ENCODE measurements at places on chromosomes 2 and 18.

- no peak for DNase-seq
These were observed 50.3 kb downstream of the ZBTB7C start for GRCh38 chr18:48358868-48359267.

- peak; percentile 30 for DNase-seq
These were observed 144.3 kb downstream of the MTCL1 start for GRCh38 chr18:8849696-8850095.

DNA sequence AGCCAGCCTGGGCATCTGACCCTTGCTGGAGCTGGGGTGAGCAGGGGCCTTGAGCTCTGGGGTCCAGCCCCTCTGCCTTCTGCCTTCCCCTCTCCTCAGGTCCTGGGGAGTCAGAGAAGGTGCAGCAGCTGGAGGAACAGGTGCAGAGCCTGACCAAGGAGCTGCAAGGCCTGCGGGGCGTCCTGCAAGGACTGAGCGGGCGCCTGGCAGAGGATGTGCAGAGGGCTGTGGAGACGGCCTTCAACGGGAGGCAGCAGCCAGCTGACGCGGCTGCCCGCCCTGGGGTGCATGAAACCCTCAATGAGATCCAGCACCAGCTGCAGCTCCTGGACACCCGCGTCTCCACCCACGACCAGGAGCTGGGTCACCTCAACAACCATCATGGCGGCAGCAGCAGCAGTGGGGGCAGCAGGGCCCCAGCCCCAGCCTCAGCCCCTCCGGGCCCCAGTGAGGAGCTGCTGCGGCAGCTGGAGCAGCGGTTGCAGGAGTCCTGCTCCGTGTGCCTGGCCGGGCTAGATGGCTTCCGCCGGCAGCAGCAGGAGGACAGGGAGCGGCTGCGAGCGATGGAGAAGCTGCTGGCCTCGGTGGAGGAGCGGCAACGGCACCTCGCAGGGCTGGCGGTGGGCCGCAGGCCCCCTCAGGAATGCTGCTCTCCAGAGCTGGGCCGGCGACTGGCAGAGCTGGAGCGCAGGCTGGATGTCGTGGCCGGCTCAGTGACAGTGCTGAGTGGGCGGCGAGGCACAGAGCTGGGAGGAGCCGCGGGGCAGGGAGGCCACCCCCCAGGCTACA, 3.8 kb downstream of the EMILIN1 start:
- no peak for DNase-seq

GRCh38 chr2:47651296-47651695, 131.6 kb upstream of the MSH6 start:
- DNase-seq = no peak

GRCh38 chr2:32553829-32554432, 73.9 kb upstream of the TTC27 start:
- peak; percentile 22 for DNase-seq

- DNase-seq = peak; percentile 48
These were observed 331.0 kb downstream of the METTL4 start for GRCh38 chr18:2240311-2240705.

DNA sequence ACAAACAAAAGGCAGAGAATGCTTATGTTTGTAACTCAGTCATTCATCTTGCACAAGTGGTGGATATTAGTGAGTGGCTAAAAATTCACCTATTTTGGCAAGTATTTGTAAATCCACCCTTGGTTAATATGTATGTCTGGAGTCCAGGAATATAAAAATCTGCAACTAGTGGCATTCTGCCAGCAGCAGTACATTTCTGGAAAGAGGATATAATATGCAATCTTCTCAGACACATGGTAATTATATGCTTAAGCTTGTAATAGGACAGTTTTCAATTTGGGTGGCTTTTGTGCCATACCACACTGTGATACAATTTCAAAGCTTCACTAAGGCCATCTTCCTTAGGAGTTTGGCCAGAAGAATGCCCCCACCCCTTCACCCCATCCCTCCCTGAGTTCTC, 693.3 kb downstream of the MBD2 start:
- no peak for DNase-seq

- no peak for DNase-seq
These were observed 70.7 kb downstream of the LIPG start for GRCh38 chr18:49632588-49632987.

- DNase-seq = no peak
These were observed 293.8 kb upstream of the SLC14A2 start for GRCh38 chr18:45321520-45321919.

GRCh38 chr2:53670331-53670730, 97.3 kb upstream of the CHAC2 start:
- DNase-seq = no peak

GRCh38 chr18:37452682-37453385, 112.8 kb downstream of the CELF4 start:
- DNase-seq = peak; percentile 36

- DNase-seq = no peak
These were observed at the start of gene SEMA4C for GRCh38 chr2:96869822-96870625. Gene SEMA4C, minus strand, starts transcription at chr2:96870080. Its CDS starts 2,194 bp downstream, at chr2:96867886.

GRCh38 chr2:168002021-168002553, 245.3 kb downstream of the STK39 start:
- peak; percentile 56 for DNase-seq

DNA sequence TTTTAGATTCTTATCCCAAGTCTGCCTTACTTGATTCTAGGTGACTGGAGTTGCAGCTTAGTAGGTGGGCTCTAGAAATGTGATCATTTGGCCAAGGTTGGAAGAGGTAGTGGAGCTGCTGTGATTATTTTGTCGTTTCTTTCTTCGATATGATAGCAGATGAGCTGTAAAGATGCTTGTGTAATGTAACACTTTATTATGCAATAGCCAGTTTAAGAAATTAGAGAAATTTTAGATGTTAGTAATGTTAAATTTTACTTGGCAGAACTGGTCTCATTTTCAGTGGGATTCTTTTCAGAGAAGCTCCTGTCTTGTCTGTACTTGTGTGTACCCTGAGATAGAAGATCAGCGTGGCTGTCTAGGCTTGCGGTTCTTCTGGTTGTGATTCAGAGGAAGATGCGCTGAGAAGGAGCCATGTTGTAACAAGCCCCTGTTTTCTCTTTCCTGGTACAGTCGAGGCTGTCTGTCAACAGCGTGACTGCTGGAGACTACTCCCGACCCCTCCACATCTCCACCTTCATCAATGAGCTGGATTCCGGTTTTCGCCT, 9.3 kb downstream of the TSN start:
- no peak for DNase-seq

- DNase-seq = no peak
These were observed 257.7 kb upstream of the COPS8 start for GRCh38 chr2:236827997-236828396.

- DNase-seq = no peak
These were observed 145.0 kb downstream of the EVA1A start for GRCh38 chr2:75415731-75416130.

DNA sequence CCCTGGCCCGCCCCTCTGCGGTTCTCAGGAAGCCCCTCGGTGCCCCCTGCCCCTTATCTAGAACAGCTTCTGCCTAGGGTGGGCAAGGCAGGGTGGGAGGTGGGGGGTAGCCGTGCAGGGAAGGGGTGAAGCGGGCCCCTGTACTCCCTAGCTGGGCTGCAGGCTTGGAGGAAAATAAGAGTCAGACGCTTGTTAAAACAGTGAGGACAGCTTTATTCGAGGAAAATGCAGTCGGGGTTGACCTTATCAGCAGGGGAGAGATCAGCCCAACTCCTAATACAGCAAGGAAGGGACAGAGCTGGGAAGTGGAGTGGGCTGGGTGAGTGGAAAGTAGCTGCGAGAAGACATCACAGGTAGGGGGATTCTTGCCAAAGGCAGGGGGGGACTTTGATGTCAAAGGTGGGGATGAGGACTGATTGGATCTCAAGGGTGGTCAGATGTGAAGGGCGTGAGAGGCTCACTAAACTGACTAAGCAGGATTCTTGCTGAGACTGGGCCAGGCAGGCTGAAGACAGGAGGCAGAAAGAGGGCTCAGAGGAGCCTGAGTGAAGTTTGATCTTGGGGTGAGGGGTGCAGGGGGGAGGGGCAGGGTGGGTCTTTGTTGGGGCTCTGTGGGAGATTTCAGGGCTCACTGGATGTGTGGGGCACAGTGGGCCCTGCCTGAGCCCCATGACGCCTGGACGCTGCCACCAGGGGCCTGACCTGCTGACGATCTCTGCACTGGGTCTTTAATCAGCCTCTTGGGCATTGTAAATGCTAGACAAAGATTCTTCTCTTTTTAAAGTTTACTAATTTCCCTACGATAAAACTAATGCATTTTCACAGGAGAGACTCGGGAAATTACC, 29.9 kb downstream of the HPCAL1 start:
- DNase-seq = no peak

DNA sequence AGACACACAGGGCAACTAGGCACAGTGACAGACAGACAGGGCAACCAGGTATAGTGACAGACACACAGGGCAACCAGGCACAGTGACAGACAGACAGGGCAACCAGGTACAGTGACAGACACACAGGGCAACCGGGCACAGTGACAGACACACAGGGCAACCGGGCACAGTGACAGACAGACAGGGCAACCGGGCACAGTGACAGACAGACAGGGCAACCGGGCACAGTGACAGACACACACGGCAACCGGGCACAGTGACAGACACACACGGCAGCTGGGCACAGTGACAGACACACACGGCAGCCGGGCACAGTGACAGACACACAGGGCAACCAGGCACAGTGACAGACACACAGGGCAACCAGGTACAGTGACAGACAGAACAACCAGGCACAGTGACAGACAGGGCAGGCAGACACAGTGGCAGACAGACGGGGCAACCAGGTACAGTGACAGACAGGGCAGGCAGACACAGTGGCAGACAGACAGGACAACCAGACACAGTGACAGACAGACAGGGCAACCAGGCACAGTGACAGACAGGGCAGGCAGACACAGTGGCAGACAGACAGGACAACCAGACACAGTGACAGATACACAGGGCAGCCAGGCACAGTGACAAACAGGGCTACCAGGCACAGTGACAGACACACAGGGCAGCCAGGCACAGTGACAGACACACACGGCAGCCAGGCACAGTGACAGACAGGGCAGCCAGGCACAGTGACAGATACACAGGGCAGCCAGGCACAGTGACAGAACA, 64.7 kb upstream of the RAB6C start:
- DNase-seq = no peak

GRCh38 chr2:174002679-174003078, 37.5 kb upstream of the SP3 start:
- no peak for DNase-seq

GRCh38 chr2:175792199-175792598, 209.9 kb downstream of the LNPK start:
- DNase-seq = no peak

GRCh38 chr18:25121442-25121841, 230.5 kb downstream of the ZNF521 start:
- no peak for DNase-seq

DNA sequence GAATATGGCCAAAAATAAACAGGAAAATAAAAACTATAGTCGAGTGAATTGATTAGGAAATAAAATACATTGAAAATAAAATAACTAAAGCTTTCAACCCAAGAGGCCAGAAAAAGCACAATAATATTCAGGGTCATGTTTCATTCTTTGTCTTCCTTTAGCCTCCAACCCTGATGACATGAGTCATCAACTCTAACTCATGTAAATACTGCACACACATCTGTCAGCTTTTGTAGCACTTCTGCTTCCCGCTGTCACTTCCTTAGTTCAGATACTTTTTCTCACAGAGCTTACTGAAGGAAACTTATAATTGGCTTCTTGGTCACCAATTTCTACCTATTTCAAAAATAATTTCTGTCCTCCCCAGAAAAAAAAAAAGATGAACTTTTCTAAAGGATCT, 112.8 kb downstream of the UPP2 start:
- DNase-seq = peak; percentile 31

- DNase-seq = peak; percentile 20
These were observed 183.4 kb downstream of the MYO3B start for GRCh38 chr2:170361090-170361936.

GRCh38 chr2:65863713-65864112, 431.3 kb upstream of the SPRED2 start:
- DNase-seq = no peak

DNA sequence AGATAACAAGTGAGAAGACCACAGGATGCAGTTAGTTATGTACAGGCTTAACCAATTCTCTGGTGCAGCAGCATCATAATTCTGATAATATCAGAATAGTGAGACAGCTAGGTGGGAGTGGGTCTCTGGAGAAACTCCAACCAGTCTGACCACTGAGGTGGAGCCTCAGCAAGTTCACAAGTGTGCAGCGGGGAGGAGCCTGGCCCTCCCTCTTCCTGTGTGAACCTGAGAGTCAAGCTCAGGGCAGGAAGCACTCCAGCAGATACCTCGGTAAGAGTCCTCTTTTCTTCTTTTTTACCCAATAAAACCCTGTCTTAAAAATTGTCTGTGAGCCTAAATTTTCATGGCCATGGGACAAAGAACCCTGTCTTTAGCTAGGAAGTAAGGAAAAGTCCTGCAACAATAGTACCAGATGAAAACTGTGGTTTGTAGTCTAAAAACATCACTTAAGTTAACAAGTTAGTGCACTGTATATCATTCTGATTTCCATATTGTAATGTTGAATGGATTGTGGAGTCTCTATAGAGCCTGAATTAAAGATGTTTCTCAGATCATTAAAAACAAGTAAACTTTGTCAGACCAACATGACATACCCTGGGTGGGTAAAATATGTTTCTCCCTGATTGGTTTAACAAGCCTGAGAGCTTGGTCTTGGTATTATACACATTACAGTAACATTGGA, 370.8 kb downstream of the TMEM182 start:
- no peak for DNase-seq

DNA sequence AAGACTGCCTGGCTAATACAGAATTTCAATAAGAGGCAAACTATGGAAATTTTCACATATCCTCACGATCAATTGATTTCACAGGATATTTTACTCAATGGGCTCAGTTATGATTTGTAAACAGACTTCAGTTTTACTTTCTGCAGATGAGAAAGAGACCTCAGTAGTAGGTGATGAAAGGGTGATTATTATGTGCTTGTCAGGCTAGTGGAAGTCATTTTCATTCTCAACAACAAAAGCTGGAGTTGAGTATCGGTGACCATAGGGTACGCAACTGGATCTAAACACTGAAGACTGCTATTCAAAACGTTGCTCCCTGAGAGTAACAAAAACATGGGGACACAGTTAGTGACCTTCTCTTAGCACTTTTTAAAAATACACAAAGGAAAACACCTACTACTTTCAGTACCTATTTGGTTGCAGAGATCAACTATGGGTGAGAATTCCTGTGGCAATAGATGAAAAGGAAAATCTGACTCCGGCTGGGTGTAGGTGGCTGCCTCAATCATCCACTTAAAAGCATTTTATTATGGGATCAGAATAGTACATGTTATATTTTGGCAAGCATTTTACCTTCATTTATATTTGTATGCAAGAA, 126.2 kb upstream of the VRK2 start:
- no peak for DNase-seq

DNA sequence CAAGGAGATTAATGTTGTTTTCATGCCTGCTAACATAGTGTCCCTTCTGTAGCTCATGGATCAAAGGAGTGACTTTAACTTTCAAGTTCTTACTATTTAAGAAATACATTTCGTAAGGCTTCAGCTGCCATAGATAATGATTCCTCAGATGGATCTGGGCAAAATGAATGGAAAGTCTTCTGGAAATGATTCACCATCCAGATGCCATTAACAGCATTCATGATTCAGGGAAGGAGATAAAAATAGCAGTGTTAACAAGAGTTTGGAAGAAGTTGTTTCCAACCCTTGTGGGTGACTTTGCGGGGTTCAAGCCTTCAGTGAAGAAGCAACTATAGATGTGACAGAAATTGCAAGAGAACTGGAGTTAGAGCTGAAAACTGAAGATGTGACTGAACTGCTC, 17.0 kb downstream of the VRK2 start:
- peak; percentile 77 for DNase-seq

All from astrocyte (in vitro differentiated cells and primary cell).